Glomerular endothelial cell (primary cell): ENCODE measurements at places on chromosomes 12 and 14. TPM values are rescaled to one million over a fixed set of nuclear protein-coding genes. Genes with fewer than 3 reads are reported as not detected.

GRCh38 chr12:14920475-14921126 lies 17.7 kb downstream of the ERP27 start:
- no peak for DNase-seq

DNA sequence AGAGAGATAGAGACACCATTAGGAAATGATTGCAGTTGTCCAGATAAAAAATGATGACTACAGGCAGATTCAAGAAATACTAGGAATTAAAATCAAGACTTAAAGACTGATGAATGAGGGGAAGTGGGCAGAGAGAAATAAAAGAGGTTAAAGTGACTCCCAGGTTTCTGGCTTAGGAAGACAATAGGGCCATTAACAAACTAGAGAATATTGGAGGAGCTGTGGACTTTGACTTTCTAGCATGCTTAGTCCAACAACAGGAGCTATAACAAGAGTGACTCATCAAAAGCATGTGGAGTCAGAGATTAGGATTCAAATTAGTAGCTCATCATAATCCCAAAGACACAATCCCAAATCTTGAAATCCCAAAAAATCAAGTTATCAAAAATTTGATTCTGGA lies 101.5 kb downstream of the BMP4 start:
- DNase-seq, result no peak

DNA sequence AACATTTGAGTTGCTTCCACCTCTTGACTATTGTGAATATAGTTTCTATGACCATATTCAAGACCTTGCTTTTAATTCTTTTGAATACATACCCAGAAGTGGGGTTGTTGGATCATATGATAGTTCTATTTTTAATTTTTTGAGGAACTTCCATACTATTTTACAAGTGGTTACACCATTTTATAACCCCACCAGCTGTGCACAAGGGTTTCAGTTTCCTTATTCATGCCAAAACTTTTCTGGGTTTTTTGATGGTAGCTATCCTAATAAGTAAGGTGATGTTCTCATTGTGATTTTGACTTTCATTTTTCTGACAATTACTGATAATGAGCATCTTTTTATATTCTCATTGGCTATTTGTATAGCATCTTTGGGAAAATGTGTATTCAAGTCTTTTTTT lies 109.4 kb upstream of the GARIN2 start:
- DNase-seq, result no peak

KCNMB4 gene
- total RNA-seq, result 2.2 and 3.0 TPM in 2 replicates

CPNE6 gene
- not detected in 2 replicates for total RNA-seq

GRCh38 chr14:51357250-51357649 lies 117.2 kb downstream of the TMX1 start:
- no peak for DNase-seq

- no peak for DNase-seq
These were observed 131.4 kb upstream of the CCDC175 start for GRCh38 chr14:59707778-59708561.

DNA sequence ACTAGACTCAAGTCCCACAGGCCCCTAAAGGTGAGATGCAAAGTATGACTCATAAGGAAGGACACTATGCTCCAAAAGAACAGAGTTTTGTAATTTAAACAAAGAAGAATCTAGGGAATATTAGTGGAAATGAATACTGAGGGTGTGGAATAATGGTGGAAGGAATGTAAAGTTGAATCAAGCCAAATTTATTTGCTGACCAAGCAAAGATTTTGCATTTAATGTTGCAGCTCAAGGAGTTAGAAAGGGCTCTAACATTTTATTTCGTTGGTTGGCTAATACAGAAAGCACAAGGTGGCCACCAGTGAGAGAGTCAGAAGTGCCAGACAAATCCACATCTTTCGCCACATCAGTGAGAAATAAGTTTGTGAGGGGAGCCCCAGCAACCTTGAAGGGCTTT lies 550.3 kb downstream of the FOXG1 start:
- no peak for DNase-seq

PMCH gene
- not detected in 2 replicates for total RNA-seq

GRCh38 chr12:9032202-9032964 lies 43.0 kb downstream of the KLRG1 start:
- DNase-seq, result no peak

FAR2 gene
- total RNA-seq, result 46.4 and 51.4 TPM in 2 replicates
